ENCODE measurements at places on chromosomes 16 and 17.

GRCh38 chr16:48435906-48436305 is 50.7 kb upstream of the SIAH1 start:
- DNase-seq: no peak

DNA sequence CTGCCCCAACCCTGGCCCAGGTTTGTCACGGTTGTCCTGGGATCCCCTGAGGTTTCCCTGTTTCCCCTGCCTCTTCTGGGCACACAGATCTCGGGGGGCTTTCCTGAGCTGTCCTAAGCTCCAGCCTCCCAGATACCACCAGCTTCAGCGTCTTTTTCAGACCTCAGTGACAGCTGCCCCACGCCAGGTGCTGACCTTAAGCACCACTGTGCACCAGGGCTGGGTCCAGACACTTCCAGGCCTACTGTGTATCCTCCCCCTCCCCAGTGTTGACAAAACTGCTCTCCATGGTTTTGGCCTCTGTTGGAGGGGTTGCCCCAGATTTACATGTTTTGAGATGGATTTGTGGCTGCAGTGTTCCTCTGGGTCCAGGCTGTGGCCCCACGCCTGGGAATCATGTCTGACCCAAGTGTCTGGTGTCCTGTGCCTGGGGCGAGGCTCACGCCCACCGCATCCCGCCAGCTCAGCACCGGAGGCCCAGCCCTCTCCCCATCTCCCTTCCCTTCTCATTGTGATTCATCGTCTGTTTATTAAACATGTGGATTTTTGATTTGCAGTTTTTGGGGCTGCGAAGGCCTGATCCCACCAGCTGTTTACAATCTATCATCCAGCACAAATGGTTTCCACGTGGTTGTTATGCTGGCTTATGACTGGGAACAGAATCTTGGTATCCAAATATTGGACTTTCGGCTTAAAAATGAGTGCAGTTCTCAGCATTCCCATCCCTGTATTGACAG is 82.1 kb downstream of the METRNL start:
- DNase-seq: peak; percentile 84

- peak; percentile 36 for DNase-seq
These were observed at the start of gene PPM1E for GRCh38 chr17:58755577-58756245. Gene PPM1E, plus strand, starts transcription at chr17:58755854.

GRCh38 chr16:89349947-89350633 is 132.6 kb downstream of the ZNF778 start:
- no peak for DNase-seq

All from adipocyte (in vitro differentiated cells).